ENCODE measurements at places on chromosomes 2 and 18.

GRCh38 chr2:133705287-133705686, 137.0 kb upstream of the NCKAP5 start:
- DNase-seq: no peak

- DNase-seq: no peak
Measured at GRCh38 chr2:122532481-122532880, 777.0 kb downstream of the TSN start.

GRCh38 chr18:79459946-79460480, 64.3 kb downstream of the NFATC1 start:
- no peak for DNase-seq

GRCh38 chr18:73261923-73262322, 394.1 kb upstream of the NETO1 start:
- DNase-seq: no peak

- DNase-seq: no peak
Measured at GRCh38 chr2:232698556-232699091, 1.5 kb downstream of the GIGYF2 start.

- no peak for DNase-seq
Measured at GRCh38 chr2:227234429-227234828, 70.0 kb downstream of the COL4A3 start.

GRCh38 chr2:59314031-59314766, 1073.1 kb upstream of the FANCL start:
- DNase-seq: no peak

DNA sequence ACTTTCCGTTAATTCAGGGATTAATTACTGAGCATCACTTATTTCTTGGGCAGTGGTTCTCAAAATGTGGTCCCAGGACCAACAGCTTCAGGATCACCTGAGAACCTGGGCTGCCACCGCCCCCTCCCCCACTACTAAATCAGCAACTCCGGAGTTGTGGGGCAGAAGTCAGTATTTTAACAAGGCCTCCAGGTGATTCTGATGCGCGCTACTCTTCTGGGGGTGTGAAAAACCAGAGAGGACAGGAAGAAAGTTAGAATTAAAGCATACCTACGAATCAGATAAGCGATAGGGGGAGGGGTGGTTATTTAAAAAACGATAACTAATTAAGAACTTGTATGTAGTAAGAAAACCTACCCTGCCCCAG, 319 bp downstream of the ZSCAN30 start:
- no peak for DNase-seq

GRCh38 chr2:64277101-64277849, 133.1 kb upstream of the PELI1 start:
- DNase-seq: no peak

DNA sequence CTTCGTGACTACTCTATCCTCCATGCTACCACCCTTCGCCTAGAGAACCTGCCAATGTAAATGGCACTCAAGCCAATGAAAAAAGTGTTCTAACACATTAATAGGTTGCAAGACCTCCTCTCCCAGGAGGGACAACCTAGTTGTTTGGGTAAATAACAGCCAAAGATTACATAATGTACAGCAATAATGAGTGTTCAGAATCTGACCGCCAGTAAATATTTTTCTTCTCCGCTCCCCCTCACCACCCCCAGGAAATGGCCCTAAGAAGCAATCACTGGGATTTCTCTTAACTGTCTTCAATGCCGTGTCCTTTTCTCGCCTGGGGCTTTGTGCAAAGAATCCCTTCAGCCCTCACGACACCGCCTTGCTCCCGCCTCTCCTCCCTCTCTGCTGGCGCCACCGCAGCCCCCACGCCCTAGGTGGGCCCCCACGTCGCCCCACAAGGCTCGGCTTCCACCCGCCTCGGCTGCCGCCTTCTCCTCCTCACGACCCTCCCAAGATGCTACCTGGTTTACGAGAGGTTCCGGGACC, 458 bp downstream of the HYCC2 start:
- DNase-seq: no peak

- peak; percentile 70 for DNase-seq
Measured at GRCh38 chr2:177464549-177464948, 72.0 kb downstream of the AGPS start.

DNA sequence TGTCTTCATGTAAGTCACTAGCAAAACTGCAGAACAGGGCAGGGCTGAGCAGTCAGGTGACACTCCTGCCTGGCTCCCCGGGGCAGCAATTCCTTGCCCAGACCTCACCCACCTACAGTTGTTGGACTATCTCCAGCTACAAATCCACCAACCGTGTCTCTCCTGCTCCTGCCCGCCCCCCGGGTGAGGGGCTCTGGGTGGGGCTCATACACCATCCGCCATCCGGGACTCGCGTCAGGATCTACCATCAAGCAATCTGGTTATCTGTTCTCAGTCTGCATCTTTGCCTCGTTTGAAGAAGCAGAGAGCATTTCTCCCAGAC, 13.5 kb upstream of the GLI2 start:
- DNase-seq: no peak

GRCh38 chr2:72992734-72993102, 75.4 kb downstream of the EMX1 start:
- DNase-seq: no peak

DNA sequence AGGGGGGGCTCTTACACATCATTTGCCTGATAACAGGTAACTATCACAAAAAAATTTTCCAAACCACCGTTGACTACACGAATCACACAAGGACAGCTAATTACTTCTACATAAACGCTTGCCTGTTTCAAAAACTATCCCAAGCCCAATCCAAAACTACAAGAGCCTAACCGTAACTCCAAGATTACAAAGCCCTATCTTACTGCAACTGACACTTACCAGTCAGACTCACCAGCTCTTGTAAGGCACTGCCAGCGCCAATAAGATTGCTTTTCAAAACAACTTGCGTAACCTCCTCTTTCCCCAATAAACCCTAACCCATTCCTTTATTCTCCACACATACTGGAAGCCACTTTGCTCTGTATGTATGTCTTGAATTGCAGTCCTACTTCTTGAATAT, 148.4 kb downstream of the NBAS start:
- no peak for DNase-seq

- no peak for DNase-seq
Measured at GRCh38 chr18:75360215-75360614, 67.3 kb downstream of the SMIM21 start.

- DNase-seq: peak; percentile 59
Measured at GRCh38 chr2:199019898-199020507, 437.7 kb downstream of the SATB2 start.

DNA sequence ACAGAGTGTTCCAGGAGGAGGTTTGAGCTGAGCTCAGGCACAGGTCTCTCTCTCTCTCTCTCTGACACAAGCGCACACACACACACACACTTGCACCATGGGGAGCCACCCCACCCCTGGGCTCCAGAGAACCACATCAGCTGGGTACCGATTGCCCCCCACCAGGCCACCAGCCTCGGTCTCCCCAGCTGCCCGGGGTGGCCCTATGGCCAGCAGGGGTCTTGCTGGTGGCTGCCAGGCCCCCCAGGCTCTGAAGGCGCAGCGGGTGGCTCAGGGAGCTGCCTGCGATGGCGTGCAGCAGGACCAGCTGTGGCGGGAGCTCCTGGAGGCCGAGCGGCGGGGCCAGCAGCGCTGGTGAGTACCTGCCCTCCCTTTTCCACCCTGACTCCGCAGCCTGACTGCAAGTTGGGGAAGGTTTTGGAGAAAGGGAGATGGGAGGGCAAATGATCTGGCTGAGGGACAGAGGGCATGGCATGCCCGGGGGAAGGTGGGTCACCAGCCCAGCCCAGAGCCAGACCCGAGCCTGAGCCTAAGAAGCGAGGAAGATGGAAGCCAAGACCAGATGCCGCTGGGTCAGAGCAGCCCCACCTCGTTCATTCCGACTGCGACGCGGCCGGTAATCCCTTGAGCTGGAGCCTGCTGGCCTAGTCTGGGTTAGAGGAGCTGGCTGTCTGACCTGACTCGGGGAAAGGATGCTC, 21.9 kb upstream of the SLC66A3 start:
- no peak for DNase-seq

GRCh38 chr2:166449439-166449838, 44.6 kb downstream of the SCN7A start:
- DNase-seq: no peak

DNA sequence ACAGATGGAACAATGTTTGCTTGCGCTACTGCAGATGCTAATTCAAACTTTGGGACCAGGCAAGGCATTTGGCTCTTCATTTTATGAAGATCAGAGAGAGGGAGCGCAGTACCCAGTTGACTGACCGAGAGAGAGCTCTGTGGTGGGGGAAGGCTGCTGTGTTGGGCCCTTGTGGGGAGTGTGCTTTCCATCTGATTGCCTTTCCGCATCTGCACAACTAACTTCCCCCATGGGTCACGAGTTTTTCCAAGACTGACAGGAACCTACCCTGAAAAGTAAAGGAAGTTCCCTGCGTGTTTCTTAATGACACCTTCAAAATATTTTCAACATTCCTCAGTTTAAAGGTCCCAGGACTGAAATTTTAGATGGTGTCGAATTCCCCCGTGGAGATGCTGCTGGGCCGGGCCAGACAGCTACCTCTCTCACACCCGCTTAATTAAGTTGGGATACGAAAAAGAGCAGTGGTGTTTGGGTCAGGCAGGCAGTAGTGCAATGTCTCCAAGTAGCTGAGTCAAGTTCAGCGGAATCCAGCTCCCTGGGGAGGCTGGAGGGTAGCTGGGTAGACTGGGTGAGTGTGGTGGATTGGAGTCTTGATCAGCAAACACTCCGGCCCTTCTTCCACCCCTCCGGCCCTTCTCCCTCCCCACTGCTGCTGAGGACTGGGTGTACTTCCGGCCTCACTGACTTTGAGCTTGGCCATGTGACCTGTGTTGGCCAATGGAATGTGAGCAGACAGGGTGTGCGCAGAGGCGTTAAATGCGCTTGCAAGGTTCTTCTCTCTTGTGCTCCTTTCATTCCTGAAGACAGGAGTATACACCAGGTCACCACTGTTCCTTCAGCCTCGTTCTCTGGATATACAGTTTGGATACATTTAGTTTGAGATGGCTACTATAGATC, 2.3 kb upstream of the ARHGAP25 start:
- DNase-seq: no peak

- DNase-seq: no peak
Measured at GRCh38 chr2:85956646-85957039, 67.9 kb upstream of the ST3GAL5 start.

- DNase-seq: no peak
Measured at GRCh38 chr2:113169002-113169530, 4.7 kb upstream of the PSD4 start.

DNA sequence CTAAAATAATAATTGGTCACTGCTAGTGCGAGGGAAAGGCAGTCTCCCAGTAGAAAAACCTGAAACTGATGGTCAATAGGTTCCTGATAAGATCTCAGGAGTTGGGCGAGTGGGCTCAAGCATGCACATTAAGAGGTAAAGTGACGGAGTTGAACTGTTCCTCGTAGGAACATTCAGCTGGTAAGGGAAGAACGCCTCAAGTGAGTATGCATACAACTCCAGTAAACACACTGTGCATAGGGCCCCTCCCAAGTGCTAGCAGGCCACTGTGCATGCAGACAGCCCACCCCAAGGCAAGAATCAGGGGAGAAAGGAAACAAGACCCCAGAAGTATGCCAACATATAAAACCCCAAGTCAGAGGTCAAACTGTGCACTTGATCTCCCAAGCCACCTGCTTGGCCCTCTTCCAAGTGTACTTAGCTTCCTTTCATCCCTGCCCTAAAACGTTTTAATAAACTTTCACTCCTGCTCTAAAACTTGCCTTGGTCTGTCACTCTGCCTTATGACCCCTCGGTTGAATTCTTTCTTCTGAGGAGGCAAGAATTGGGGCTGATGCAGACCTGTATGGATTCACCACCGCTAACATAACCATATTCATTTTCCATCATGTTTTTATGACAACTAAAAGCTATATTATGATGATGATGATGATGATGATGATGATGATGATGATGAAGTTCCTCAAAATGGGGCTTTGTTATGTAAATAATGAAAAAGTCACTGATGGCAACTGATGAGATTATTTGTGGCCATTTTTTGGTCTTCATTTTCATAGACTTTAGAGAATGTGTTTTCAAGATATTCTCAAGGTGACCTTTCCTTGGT, 118.0 kb upstream of the RAB27B start:
- DNase-seq: no peak

DNA sequence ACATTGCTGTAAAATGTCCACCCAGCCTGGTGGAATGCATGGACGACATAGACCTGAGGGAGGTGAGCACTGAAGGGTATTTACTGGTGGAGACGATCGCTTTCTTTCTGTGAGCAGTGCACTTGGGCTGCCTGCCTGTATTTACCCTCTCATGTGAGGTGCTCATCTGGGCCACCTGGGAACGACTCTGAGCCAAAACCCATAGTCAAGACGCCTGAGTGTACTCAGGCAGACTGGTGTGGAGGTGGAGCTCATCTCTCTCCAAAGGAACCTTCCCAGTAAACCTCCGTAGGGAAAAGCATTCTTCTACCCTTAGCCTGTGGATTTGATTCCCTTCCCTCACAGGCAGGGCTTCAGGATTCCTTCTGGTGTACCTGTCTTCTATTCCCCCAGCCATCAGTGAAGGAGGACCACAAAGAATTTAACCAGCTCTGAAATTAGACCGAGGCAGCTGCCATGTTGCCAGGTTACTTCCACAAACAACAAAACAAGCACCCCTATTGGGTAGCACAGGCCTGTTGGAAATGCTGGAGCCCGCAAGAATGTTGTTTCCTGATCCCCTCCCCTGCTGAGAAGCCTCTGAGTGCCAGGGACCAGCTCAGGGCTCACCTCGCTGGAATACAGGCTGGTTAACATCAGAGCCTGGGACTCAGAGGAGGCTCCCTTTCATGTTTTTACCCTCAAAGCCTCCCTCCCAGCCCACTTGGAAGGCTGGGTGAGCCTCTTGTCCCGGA, 47.5 kb upstream of the TXNDC2 start:
- DNase-seq: no peak

DNA sequence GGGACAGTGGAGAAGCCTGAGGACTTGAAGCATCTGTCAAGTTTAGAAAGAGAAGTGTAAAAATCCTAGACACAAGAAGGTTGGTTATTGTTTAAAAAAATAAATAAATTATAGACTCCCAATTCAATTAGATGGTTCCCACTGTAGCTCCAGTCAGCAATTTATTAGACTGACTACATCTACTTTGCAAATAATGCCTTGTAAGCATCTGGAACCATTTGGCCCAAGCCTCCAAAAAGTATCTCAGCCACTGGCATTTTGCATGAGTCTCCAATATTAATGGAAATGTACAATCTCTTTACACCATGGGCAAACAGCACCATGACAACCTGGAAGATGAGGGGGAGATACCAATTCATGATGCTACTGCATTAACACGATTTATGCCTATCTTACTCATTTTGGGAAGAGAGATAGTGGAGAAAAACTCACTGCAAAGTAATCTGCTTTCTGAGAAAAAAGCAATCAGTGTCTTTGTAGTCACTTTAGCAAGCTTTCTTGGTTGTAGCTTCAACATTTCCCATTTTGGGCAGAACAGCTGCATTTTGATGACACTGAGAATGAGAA, 2.8 kb downstream of the NYAP2 start:
- DNase-seq: no peak

GRCh38 chr18:22302144-22302543, 115.6 kb downstream of the CTAGE1 start:
- DNase-seq: no peak

DNA sequence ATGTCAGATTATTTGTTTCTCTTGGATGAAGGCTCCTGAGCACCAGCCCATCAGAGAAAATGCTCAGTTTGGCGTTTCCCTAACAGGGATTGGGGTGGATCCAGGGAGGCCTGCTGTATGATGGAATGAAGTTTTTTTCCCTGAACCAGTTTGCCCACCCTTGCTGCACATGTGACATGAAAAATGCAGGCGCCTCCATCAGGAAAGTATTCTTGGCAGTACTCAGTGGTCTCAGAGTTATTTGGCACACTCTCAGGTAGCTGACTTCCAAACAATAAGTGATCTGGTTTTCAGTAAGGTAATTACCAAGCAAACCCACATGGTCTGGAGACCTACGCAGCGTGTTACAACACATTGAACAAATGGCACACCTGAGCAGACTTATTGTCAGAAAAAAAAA, 254.9 kb downstream of the PAX3 start:
- no peak for DNase-seq

Measured in IMR-90 (cell line).